Endothelial cell of umbilical vein (primary cell): ENCODE measurements at places on chromosomes 13 and 19. TPM values are rescaled to one million over a fixed set of nuclear protein-coding genes. Genes with fewer than 3 reads are reported as not detected.

The RDH8 gene
- polyA plus RNA-seq: not detected in 2 replicates

The FBXO17 gene
- polyA plus RNA-seq: 21.8 and 24.3 TPM in 2 replicates

- no peak overlapping the region for H3K4me3 ChIP-seq
- no peaks in the 10 kb centered on the region for H3K36me3 ChIP-seq
- no peak overlapping the region for H3K27ac ChIP-seq
- H3K4me1 ChIP-seq: no peaks in the 10 kb centered on the region
- DNase-seq: no peak
These were observed 60.9 kb downstream of the LIG4 start for GRCh38 chr13:108154421-108154858.

- H3K27me3 ChIP-seq: no peaks in the 10 kb centered on the region
- no peaks in the 10 kb centered on the region for H3K4me1 ChIP-seq
- H3K36me3 ChIP-seq: no peaks in the 10 kb centered on the region
These were observed 99.3 kb downstream of the WDFY2 start for GRCh38 chr13:51683597-51683996.

The COLGALT1 gene
- 355 and 406 TPM in 2 replicates for polyA plus RNA-seq

The LRRC63 gene
- polyA plus RNA-seq: 0.04 TPM in 1 of 2 replicates, not detected in the other

GRCh38 chr13:36770741-36771140, 48.3 kb upstream of the RFXAP start:
- no peak for DNase-seq
- peaks cover 5% of the 10 kb centered on the region for H3K27me3 ChIP-seq
- no peak overlapping the region for H3K27ac ChIP-seq
- no peaks in the 10 kb centered on the region for H3K4me1 ChIP-seq
- H3K4me3 ChIP-seq: no peak overlapping the region
- no peaks in the 10 kb centered on the region for H3K36me3 ChIP-seq

- peaks cover 5% of the 10 kb centered on the region for H3K36me3 ChIP-seq
- DNase-seq: no peak
- no peak overlapping the region for H3K27ac ChIP-seq
- peaks cover 10% of the 10 kb centered on the region for H3K4me1 ChIP-seq
These were observed 1.8 kb downstream of the POLR2E start for GRCh38 chr19:1093330-1093729.

The EDDM13 gene
- polyA plus RNA-seq: 0.51 and 1.2 TPM in 2 replicates

DNA sequence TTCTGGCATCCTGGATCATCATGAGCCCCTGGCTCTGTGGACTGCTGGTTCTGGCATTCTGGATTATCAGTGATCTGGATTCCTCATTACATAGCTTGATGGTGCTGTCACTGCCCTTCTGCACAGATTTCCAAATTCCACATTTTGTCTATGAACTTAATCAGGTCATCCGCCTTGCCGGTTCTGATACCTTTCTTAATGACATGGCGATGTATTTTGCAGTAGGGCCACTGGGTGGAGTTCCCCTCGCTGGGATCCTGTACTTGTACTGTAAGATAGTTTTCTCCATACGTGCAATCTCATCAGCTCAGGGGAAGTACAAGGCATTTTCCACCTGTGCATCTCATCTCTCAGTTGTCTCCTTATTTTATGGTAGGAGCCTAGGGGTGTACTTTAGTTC, 24.4 kb upstream of the OR7C2 start:
- no peaks in the 10 kb centered on the region for H3K4me1 ChIP-seq
- no peaks in the 10 kb centered on the region for H3K27me3 ChIP-seq
- no peak for DNase-seq
- H3K27ac ChIP-seq: no peak overlapping the region

DNA sequence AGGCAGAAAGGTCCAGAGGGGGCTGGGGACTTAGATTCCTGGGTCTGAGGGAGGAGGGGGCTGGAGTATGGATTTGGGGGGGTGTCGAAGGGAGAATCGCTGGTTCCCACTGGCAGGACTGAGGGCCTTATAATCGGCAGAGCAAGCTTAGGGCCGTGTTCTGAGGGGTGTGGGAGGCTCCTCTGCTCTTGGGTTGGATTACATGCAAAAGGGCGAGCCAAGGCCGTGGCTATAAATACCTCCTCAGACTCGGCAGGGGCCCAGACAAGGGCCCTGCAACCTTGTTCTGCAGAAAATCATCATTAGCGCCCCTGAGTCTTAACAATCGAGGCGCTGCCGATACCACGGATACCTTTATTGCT, 707 bp upstream of the MAMSTR start:
- no peak for DNase-seq
- peaks cover 18% of the 10 kb centered on the region for H3K36me3 ChIP-seq
- no peak overlapping the region for H3K27ac ChIP-seq
- H3K27me3 ChIP-seq: no peaks in the 10 kb centered on the region

The LHB gene
- 1.3 and 1.4 TPM in 2 replicates for polyA plus RNA-seq

DNA sequence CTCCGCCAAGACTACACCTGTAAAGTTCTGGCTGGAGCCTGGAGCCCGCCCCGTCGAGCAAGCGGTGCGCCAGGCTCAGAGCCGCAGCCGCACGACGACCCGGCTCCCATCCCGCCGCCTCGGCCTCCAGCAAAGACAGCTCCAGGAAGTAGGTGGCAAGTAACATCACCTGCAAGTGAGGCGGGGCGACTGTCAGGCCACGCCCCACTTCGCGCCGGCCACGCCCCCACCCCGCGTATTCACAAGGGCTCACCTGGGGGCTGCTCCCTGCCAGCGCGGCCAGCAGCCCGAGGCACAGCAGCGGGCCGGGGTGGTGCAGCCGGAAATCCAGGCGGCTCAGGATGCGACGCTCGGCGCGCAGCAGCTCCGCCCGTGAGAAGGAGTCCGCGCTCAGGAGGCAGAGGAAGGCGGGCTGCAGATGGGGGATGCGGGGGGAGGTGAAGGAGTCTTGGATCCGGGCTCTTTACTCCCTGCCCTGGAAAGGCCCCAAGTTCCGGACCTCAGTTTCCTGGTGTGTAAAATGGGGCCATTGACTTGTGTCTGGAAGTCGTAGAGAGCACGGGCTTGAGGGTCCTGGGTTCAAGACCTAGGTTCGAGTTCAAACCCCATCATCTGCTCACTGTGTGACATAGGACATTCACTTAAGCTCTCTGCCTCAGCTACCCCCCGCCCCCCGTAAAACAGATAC, 3.2 kb downstream of the CCNP start:
- H3K4me3 ChIP-seq: no peak overlapping the region
- H3K27me3 ChIP-seq: peaks cover 35% of the 10 kb centered on the region
- H3K27ac ChIP-seq: no peak overlapping the region
- peaks cover 15% of the 10 kb centered on the region for H3K4me1 ChIP-seq
- H3K36me3 ChIP-seq: no peaks in the 10 kb centered on the region

The ZNF415 gene
- polyA plus RNA-seq: 0.30 and 0.48 TPM in 2 replicates

DNA sequence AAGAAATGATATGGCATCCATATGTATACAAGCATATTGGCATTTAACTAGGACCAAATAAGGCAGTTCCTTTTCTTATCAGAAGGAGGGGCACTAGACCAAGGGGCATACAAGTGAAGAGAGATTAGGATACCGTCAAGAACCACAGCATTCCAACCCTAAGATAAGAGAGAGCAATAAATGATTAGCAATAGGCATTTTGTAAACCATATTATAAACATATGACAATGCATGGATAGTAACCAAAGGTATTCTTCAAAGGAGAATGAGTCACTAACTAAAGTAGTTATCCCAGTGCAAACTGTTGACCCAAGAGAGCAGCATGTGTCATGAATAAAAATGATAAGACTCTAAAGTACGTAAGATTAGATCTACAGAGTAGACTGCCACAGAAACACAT, 500.9 kb upstream of the HTR2A start:
- H3K27ac ChIP-seq: no peak overlapping the region
- H3K36me3 ChIP-seq: no peaks in the 10 kb centered on the region
- DNase-seq: no peak
- H3K27me3 ChIP-seq: no peaks in the 10 kb centered on the region
- no peak overlapping the region for H3K4me3 ChIP-seq
- no peaks in the 10 kb centered on the region for H3K4me1 ChIP-seq

- H3K27ac ChIP-seq: no peak overlapping the region
- peaks cover 1% of the 10 kb centered on the region for H3K27me3 ChIP-seq
- no peak for DNase-seq
- no peaks in the 10 kb centered on the region for H3K4me1 ChIP-seq
These were observed 81.5 kb upstream of the FAM216B start for GRCh38 chr13:42699912-42700311.

GRCh38 chr13:76414320-76414719, 471.9 kb downstream of the KCTD12 start:
- no peaks in the 10 kb centered on the region for H3K36me3 ChIP-seq
- no peaks in the 10 kb centered on the region for H3K4me1 ChIP-seq
- no peak for DNase-seq
- no peak overlapping the region for H3K27ac ChIP-seq

DNA sequence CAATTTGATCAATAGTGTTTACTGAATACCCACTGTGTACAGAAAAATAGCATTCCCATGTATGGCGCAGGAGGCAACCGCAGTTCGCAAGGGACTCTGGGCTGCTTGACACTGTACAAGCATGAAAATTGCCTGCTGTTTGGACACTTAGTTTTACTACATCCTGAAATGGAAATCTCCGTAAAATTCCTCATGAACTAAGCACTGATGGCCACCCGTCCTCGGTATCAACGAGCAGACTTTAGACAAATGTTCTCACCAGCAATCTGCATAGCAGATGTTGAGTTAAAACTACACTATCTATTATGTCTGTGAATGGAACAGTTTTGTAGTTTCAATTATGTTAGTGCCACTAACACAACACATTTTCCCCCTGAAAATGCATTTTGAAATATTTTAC, 294.7 kb downstream of the DCLK1 start:
- no peak overlapping the region for H3K4me3 ChIP-seq
- no peaks in the 10 kb centered on the region for H3K27me3 ChIP-seq
- no peaks in the 10 kb centered on the region for H3K36me3 ChIP-seq
- H3K27ac ChIP-seq: no peak overlapping the region
- H3K4me1 ChIP-seq: peaks cover 27% of the 10 kb centered on the region

DNA sequence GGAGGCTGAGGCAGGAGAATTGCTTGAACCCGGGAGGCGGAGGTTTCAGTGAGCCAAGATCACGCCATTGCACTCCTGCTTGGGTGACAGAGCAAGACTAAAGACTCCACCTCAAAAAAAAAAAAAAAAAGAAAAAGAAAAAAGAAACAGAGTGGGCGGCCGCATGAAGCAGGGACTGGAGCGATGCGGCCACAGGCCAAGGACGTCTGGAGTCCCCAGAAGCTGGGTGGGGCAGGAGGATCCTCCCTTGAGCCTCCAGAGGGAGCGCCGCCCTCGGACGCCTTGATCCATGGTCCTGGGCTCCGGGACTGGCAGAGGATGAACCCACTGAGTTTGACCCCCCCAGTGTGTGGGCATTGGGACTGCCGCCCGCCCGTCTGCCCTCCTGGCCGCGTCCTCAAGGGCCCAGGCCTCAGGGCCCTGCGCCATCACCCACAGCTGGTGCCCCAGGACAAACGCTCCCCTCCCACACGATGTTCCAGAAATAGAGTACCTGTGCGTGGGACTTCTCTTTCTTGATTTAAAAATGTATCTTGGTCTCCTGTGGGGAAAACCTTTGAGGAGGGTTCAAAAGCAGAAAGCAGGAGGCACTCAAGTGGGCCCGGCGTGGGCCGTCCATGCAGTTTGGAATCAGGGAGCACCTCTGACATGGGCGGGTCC, 15.5 kb downstream of the BTBD2 start:
- no peak for DNase-seq
- no peaks in the 10 kb centered on the region for H3K27me3 ChIP-seq
- peaks cover 7% of the 10 kb centered on the region for H3K36me3 ChIP-seq
- no peak overlapping the region for H3K27ac ChIP-seq
- H3K4me3 ChIP-seq: no peak overlapping the region
- no peaks in the 10 kb centered on the region for H3K4me1 ChIP-seq

DNA sequence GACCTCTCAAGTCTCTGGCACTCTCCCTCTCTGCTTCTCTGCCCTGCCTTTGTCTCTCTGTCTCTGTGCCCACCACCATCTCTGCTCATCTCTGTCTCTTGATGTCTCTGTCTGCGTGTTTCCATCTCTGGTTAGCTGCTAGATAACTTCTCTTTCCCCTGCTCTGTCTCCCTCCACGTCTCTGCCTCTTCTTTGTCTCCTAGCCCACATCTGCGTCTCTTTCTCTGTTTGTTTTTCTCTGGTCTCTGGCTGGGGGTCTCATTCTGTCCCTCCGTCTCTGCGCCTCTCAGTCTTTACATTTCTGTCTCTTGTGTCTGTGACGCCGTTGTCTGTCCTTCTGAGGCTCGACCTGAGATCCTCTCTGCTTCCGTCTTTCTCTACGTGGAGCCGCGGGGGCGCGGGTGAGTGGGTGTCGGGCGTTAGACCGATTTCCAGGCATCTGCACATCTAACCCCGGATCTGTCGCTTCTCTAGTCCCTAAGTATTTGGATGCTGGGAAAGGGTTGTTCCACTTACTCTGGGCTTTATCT, 386 bp downstream of the GIPR start:
- H3K4me1 ChIP-seq: peaks cover 4% of the 10 kb centered on the region
- H3K27me3 ChIP-seq: peaks cover 28% of the 10 kb centered on the region
- DNase-seq: no peak
- no peak overlapping the region for H3K27ac ChIP-seq
- no peaks in the 10 kb centered on the region for H3K36me3 ChIP-seq
- H3K4me3 ChIP-seq: no peak overlapping the region

DNA sequence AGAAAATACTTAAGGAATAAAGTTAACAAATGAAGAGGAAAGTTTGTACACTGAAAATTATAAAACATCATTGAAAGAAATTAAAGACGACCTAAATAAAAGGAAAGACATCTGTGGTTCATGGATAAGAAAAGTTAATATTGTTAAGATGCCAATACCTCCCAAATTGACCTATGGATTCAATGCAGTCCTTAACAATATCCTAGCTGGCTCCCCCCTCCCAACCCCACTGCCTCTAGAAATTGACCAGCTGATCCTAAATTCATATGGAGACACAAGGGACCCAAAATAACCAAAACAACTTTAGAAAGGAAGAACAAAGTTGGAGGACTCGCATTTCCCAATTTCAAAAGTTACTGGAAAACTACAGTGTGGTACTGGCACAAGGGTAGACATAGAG, 28.3 kb downstream of the ZNF45 start:
- H3K4me3 ChIP-seq: no peak overlapping the region
- H3K27ac ChIP-seq: no peak overlapping the region
- no peaks in the 10 kb centered on the region for H3K36me3 ChIP-seq
- DNase-seq: no peak

The MIA gene
- polyA plus RNA-seq: 0.32 TPM in 1 of 2 replicates, not detected in the other

DNA sequence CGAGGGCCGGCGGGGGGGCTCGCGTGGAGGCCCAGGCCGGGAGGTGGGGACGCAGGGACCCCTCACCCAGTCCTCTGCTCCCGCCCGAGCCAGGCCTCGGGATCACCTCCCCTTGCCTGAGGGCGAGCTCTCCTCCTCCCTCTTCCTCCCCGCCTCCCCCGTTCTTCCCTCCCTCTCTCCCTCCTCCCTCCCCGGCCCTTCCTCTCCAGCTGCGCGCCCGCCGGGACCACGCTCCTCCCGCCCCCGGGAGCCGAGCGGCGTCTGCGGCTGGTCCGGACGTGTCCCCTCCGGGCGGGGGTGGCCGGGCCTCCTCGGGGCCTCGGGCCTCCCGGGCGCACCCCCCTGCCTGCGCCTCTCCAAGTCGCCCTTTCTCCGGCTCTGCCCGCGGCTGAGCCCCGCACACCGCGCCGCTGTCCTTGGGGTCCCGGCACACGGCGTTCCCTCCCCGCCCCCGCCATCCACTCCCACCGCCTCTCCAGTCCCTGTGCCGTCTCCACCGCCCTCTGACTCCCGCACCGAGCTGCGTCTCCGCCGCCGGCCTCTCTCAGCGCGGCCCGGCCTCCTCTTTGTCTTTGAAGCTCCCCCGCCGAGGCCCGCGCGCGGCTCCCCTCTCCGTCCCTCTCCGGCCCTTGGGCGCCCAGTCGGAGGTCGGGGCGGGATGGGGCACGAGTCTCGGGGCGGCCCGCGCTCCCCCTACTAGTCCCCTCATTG, 5.7 kb downstream of the SOX1 start:
- no peaks in the 10 kb centered on the region for H3K4me1 ChIP-seq
- H3K4me3 ChIP-seq: no peak overlapping the region
- DNase-seq: no peak
- H3K27ac ChIP-seq: no peak overlapping the region
- H3K36me3 ChIP-seq: no peaks in the 10 kb centered on the region
- peaks cover 60% of the 10 kb centered on the region for H3K27me3 ChIP-seq
